ENCODE measurements at places on chromosomes 13 and 19.

- no peak for DNase-seq
These were observed 324.5 kb downstream of the DNAJC15 start for GRCh38 chr13:43347877-43348276.

DNA sequence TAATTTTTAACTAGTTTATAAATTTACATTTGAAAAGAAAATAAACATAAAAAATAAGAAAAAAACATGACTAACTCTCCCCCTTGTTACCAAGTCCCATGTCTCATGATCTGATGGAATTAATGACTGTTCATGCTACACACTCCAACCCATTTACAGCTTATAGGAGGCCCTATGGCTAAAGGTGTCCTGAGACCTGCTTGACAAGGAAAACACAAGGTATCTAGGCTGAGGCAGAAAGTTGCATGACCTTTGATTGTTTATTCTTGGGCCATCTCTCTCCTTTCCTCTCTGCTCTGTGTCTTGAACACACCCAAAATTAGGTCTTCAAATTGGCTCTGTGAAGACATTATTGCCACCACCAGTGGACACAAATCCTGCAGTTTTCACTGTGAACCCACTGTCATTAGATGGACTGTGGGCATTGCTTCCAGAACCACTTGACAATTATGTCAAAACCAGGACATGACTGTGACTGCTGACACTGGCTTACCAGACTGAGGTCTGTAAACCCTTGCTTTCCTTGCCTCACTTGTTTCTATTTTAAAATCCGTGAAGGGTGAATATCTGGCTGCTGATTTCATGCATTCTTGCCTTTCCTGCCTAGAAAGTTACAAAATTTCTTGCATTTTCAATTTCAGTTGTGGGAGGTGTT, 386.5 kb upstream of the SPRY2 start:
- no peak for DNase-seq

DNA sequence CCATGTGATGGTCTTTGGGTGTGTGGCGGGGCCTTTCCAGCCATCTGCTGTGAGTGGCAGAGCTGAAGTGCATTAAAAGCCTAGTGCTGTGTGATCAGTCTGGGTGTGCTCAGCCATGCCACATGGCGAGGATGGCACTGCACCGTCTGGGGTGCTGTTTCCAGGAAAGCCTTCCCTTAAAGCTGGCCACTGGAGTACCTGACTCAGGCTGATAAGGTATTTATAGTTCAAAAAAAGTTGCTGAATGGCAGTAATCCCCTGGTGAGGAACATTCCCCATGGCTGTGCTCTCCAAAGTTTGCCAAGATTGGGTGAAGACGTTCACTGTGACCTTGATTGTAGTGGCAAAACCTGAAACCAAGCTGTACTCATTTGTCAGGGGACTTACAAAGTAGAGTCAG, 6.0 kb downstream of the GPI start:
- no peak for DNase-seq

- no peak for DNase-seq
These were observed 2.0 kb downstream of the PTBP1 start for GRCh38 chr19:799076-799881.

DNA sequence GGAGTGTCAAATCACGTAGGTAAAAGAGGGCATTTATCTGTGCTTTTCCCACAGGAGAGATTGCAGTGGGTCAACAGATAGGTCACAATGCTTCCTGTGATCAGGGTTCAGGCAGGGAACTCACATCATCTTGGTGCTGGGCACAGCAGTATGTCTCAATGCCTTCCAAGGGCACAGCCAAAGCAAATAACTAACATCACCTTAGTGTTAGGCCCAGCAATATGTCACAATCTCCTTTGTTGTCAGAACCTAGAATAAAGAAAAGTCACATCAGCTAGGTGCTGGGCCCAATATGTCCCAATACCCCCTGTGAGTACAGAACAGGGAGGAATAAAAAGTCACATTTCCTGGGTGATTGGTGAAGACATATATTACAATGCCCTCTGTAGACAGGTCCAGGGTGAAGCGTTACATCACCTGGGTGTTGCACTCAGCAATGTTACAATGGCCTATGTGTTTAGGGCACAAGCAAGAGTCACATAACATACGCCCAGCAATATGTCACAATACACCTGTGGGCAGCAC, 11.4 kb upstream of the ZNF724 start:
- DNase-seq: no peak

DNA sequence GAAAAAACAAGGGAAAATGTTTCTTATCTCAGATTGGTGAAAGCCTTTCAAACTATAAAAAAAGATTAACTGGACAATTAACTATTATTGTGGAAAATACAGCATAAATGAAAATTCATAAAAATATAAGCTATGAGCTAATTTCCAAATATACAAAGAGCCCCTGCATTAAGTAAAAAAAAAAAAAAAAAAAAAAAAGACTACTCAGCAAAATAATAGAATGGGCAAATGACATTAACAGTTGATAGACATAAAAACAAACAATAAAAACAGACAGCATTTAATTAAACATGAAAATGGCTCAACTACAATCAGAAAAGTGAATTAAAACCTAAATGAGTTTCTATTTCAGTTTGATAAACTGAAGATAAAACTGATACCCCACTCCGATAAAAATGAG, 77.5 kb downstream of the RBM26 start:
- no peak for DNase-seq

DNA sequence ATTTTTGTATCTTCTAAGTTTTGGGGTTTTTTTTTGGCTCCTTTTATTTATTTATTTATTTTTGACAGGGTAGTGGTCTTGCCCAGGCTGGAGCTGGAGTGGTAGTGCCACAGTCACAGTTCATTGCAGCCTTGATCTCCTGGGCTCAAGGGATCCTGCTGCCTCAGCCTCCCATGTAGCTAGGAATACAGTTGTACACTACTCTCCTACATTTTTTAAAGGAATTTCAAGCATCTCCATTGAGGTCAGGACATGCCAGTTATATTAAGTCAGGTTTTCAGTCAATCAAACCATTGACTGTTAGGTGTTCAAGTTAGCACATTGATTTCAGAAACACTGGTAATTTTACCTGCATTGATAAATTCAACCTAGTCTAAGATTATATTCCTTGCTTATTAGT, 480.5 kb upstream of the SPRY2 start:
- no peak for DNase-seq

DNA sequence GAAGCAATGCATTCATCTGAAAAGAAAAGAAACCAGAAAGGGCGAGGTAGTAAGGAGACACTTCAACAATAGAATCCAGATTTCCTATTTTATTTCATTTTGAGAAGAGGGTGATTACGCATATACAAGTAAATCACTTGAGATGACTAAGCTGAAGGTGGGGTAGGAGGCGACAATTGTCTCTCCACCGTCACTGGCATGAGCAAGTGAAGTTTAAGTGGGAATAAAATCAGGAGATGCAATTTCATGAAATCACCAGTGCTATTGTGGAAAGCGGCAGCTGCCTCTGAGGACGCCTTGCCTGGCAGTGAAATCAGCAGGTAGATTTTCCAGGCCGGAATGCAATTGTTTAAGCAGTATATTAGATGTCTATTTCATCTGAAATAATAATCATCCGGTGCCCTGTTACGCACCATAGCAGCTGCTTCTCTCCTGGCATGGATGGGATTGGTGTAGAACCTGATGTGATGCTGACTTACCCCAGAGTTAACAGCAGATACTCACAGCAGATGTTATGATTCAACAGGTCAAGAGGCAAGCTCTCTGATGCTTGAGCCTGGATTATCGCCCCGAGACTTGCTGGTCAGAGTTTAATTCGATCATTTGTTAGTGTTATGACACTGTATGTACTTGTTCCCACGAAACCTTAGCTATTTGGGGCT, 64.3 kb downstream of the RASL11A start:
- no peak for DNase-seq

DNA sequence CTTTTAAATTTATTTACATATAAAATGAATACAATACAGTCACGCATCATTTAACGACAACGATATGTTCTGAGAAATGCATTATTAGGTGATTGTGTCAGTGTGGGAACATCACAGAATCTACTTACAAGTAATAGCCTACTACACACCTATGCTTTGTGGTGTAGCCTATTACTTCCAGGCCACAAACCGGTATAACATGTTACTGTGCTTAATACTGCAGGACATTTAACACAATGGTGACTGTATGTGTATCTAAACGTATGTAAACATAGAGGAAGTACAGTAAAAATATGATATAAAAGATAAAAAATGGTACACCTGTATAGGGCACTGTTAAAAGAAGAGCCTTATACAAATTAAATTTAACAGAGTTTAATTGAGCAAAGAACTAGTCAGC, 62.4 kb upstream of the KLHL1 start:
- DNase-seq: no peak

DNA sequence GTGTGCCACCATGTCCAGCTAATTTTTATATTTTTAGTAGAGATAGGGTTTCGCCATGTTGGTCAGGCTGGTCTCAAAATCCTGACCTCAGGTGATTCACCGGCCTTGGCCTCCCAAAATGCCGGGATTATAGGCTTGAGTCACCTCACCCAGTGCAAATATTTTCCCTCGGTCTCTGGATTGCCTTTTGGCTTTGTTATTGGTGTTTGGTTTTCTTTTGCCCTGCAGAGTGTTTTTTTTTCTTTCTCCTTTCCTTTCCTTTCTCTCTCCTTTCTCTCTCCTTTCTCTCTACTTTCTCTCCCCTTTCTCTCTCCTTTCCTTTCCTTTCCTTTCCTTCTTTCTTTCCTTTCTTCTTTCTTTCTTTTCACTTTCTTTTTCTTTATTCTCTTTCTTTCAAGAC, 33.2 kb downstream of the KDM4B start:
- DNase-seq: no peak

DNA sequence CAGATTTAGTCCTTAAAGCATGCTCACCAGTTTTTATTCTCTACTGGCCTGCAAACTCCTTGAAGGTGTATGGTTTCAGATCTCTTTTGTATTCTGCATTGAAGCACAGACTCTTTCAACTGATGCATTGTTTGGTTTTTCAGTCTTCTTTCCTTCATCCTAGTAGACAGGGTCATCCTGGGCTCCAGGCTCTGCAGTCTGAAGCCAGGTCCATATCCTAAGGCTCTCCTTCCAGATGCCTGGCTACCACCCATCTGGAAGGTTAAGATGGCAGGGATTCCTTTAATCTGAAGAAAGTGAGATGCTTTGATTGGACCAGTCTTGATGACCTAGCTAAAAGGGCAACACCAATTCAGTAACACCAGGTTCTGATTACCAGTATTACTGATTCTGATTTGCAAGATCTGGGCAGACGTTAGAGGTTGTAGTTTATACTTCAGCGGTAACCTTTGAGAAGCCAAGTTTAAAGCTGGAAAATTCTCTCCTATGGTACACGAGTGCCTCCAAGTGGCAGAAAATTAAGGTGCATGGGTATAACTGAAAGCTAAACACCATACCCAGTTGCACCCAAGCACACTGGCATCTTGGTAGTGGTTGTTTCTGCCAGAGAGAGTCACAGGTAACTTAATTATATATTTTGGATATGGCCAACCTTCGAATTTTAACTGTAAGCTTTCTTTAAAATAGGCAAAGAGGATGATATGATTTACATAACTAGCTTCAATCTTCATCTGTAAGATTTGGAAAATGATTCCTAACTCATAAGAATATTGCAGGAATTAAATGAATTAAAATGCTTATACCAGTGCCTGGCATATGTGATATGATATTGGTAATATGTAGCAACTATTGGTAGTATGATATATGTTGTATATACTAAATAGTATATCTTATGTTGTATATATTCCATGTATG, 1651.9 kb upstream of the MIR17HG start:
- DNase-seq: no peak

- DNase-seq: no peak
These were observed 95.0 kb upstream of the STARD13 start for GRCh38 chr13:33380487-33381079.

DNA sequence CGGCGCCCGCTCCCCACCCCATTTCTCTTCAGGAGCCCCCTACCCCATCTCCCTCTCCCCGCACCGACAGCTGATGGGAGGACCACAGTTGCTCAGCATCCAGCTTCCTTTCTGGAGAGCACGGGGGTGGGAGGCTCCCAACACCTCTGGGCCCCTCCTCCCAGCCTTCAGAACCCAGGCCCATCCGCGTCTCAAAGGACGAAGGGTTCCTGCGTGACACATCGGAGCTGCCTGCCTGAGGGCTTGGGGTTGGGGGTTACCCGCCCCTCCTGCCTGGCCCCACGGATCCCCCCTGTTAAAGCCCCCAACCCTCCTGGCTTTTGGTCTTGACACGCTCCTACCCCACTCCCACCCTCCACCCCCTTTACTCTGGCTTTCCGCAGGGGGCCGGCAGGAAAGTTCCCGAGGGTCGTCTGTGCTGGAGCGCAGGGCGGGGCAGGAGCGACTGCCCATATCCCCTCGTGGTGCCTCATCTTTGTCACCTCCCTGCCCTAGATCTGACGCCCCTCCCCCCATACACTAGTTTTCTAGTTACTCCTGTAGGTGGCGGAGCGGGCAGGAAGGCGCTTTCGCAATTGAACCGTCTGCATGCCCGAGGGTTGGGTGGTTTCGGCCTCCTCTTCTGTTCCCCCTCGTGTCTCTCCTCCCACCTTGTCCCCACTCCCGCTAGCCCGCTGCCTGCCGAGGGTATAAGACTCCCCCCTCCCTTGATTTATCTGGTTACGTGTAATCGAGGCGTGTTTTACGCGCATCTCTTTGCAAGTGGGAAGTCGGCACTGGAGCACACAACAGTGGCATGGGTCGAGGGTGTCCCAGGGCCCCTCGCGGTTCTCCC, 924 bp downstream of the TRAPPC5 start:
- peak; percentile 86 for DNase-seq

GRCh38 chr19:21691661-21692060, 75.7 kb downstream of the ZNF100 start:
- DNase-seq: no peak

- no peak for DNase-seq
These were observed 1224.4 kb downstream of the EFNB2 start for GRCh38 chr13:105311094-105311493.

- DNase-seq: no peak
These were observed 13.8 kb downstream of the DNASE2 start for GRCh38 chr19:12867120-12868099.

- no peak for DNase-seq
These were observed 362.1 kb downstream of the EFNB2 start for GRCh38 chr13:106173346-106173745.

DNA sequence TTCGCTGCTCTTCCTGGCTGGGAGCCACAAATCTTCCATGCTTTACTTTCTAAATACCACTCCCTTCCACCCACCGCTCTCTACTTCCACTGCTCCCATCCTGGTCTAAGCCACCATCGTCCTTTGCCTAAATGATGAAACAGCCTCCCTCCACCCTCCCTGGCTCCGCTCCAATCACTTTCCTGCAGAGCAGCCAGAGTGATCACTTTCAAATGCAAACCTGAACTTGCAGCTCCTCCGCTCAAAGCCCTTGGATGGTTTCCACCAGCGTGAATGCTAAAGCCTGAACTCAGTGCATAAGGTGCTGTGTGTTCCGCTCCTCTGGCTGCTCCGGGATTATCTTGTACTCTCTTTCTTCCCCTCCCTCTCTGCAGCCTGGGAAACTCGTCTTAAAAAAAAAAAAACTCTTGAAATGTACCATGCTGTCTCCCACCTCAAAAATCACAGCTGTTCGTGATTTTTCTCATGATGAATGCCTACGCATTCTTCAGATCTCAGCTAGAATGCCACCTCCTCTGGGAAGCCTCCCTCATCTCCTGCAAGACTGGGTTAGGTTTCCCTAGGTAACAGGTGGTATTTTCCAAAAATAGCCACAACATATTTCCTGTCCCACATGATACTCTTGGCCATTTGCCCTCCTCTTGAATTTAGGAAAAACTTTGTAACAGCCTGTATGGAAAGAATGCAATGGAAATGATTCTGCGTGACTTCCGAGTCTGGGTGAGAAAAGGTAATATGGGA, 3.7 kb upstream of the SIN3B start:
- DNase-seq: peak; percentile 60

- no peak for DNase-seq
These were observed 4.6 kb downstream of the KLK14 start for GRCh38 chr19:51078104-51078503.

GRCh38 chr13:24230428-24231072, 70.0 kb downstream of the SPATA13 start:
- DNase-seq: no peak

Measured in tibial artery (tissue), 4 donors.